ENCODE measurements at places on chromosomes 1 and 21. TPM values are rescaled to one million over a fixed set of nuclear protein-coding genes. Genes with fewer than 3 reads are reported as not detected.

Gene RHOU
- total RNA-seq: 5.4 TPM

Gene EXTL1
- 0.14 TPM for total RNA-seq

Gene CD1B
- not detected for total RNA-seq

DNA sequence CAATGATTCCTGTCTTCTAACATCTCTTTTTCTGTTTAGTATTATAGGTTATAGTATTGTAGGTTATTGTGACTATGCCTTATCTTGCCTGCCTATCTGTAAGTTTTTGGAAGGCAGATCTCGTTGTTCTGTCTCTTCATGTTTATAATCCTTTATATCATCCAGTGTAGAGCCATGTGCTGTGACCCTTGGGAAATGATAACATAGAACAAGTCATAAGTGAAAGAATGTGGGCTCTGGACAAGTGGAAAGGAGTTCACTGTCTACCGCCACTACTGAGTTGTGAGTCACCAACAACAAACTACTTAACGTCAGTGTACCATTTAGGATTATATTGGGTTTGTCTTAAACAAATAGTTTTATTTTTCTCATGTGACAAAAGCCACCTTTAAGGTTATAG, 139.3 kb downstream of the LYPLAL1 start:
- DNase-seq: no peak

- DNase-seq: no peak
Measured at GRCh38 chr1:43766086-43766784, 58.9 kb downstream of the ST3GAL3 start.

- no peak for DNase-seq
Measured at GRCh38 chr1:224106568-224107281, 7.2 kb upstream of the FBXO28 start.

GRCh38 chr1:36497207-36497606, 14.5 kb upstream of the CSF3R start:
- DNase-seq: no peak

DNA sequence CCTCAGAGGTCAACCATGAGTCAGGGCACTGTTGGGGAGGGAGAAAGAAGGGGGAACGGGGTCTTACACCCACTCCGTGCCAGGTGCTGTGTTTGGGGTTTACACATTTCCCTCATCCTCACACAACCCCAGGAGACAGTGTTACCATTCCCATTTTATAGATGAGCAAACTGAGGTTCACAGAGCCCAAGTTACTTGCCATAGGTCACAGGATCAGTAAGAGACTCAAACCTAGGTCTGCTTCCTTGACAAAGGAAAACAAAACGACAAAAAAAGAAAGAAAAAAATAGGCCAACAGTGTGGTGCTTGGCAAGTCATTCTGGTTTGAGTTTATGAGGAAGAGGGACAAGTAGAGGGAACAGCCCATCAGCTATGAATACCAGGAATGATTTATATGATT, 16.3 kb upstream of the CDCP2 start:
- DNase-seq: no peak

DNA sequence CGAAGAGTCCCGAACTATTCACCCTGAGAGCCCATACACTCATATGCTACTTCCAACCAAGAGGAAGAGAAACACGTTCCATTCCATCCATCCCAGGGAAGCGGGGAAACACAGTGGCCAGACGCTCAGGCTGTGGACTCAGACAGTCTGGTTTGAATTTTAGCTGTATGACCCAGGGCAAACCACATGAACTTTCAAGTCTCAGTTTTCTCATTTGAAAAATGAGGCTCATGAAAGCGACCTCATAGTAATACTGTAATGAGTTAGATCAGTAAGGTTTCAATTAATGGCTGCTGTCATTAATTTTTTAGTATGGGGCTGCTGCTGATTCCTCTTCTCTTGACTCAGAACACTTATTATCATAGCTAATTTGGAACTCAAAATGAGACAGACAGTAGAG, 1.5 kb downstream of the FCRL4 start:
- no peak for DNase-seq

DNA sequence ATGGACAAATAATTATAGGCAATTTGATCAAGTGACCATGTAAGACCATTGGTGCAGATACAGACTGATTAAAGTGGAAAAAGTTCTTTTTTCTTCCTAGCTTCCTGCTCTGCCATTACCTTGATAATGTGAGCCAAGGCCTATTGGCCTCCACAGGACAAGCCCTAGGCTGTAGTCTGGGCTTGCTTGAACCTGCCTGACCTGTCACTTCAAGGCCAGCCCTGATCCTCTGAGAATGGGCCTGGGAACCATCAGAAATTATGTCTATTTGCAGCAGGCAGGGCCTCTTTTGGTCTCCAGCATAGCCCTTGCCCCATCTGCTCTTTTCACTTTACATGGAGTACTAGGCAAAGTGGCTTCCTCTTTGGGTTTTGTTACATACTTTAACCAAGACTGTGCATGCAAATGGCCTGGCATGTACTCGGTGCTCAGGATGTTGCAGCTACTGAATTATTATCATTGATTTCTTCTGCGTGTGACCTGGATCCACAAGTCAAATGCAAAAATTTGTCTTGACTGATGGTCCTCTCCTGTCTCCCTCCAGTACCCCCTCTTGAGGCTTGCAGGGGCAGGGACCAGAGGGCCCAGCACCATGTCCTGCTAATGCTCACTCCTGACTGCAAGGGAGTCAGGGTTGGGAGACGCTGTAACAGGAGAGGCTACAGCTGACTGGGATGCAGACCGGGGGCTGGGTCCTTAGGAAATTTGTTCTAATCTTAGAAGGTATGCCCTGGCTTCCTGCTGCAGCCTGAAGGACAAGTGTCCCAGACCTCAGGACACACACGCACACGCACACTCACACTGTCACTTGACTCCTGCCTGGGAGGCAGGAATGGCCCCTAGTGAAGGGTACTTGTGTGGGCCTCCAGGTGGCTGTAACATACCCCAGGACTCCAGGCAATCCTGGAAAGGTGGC, 39.4 kb downstream of the RCSD1 start:
- no peak for DNase-seq

Data from pancreas (tissue), 10 donors.